ENCODE measurements at places on chromosomes 4 and X. TPM values are rescaled to one million over a fixed set of nuclear protein-coding genes. Genes with fewer than 3 reads are reported as not detected.

The PABPC1L2B gene
- not detected for total RNA-seq

The SERTM2 gene
- total RNA-seq, result not detected

The ARHGAP36 gene
- total RNA-seq, result not detected

The INTS6L gene
- total RNA-seq, result 0.17 TPM

The HTRA3 gene
- 21.2 TPM for total RNA-seq

The MAOB gene
- 0.19 TPM for total RNA-seq

The PAK3 gene
- not detected for total RNA-seq

The ARR3 gene
- not detected for total RNA-seq

The GUCY1B1 gene
- total RNA-seq, result 0.23 TPM

The NEUROG2 gene
- not detected for total RNA-seq

The PRDM8 gene
- total RNA-seq, result 0.12 TPM

The GAGE10 gene
- total RNA-seq, result not detected

The MMAA gene
- total RNA-seq, result 1.1 TPM

The AKAP14 gene
- total RNA-seq, result not detected

The SSX2B gene
- total RNA-seq, result not detected

Measured in A549 treated with Mapracorat at 1 μM for 4 hours (cell line).